CD4-positive, alpha-beta T cell (primary cell): ENCODE measurements at places on chromosomes 7 and 10. TPM values are rescaled to one million over a fixed set of nuclear protein-coding genes. Genes with fewer than 3 reads are reported as not detected.

DNA sequence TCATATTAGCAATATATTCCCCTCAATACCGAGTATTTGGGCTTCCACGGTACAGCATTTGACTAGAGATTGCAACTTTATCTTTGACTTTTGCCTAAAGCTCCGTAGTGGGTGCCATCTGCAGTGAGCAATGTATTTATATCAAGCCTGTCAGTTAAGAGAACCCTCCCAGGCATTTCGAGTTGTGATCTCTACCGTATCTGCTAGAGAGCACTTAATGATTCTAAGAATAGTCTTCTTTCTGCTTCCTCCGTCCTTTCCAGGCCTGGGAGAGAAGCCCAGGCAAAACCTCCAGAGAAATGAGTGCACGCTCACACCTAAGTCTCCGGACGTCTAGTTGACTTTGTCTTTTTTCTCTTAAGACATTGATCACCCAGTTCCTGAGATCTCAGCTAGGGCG is 210.6 kb downstream of the KLF6 start:
- no peak for DNase-seq

- no peak for DNase-seq
These were observed 186.9 kb downstream of the PRKCQ start for GRCh38 chr10:6393168-6393567.

DNA sequence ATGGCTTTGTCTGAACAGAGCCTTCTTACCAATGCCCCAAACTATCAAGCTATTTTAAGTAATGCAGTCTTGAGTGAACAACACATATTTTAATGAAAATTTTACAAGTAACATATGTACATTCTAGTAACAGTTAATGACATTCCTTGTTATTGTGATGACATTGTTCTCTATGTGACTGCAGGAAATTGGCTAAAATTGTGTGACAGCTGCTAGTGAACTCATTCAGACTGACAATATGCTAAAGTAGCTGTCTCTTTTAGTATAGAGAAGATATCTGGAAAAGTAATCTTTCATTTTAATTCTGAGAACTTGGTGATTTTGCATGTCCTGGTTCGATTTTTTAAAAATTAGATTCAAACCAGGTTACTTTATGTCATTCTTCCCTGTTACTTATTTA is 259.8 kb upstream of the MAGI2 start:
- no peak for DNase-seq

Gene GNGT1
- total RNA-seq: not detected

- no peak for DNase-seq
These were observed 106.2 kb upstream of the RHOBTB1 start for GRCh38 chr10:61050120-61050745.
